Activated T-helper 17 cell treated with anti-CD3 and anti-CD28 coated beads, Interleukin-2, amount 50 U/mL, for 72 hours (primary cell): ENCODE measurements at places on chromosomes 12 and 14.

DNA sequence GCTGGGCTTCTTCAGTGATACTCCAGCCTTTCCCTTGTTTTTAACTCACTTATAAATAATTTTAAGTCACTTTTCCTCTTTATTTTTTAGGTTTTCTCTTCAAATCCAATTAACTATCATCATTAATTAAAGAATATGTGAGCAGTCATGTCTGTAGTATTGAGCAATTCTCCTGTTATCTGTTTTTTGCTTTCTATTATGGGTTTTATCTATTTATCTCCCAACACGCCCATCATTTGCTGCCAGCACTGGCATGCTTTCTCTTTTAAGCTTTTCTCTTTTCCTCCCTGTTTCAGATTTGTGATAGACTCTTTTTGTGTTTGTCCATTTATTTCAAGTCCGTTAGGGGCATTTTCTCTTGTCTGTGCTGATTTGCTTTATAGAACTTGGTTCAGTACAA lies 72.3 kb downstream of the CRADD start:
- no peak for ATAC-seq

DNA sequence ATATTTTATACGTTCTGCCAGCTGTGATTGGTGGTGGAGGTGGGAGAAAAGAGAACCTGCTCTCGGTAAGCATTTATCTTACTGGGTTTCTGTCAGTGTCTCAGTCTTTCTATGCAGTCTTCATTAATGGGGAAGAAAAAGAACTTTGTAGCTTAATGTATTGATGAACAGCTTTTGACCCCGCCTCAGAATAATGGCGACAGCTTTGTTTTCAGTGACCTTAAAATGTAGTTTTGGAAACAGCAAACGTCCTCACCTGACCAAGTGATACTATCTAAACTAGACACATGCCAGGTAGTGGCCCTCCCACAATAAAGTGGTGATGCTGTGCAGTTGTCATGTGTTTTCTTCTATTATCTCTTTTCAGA lies 1.4 kb downstream of the DACT1 start:
- ATAC-seq, result no peak

GRCh38 chr12:6888360-6888759 lies 15.3 kb upstream of the SPSB2 start:
- ATAC-seq, result no peak

- ATAC-seq, result no peak
Observed at GRCh38 chr12:71007781-71008404, 87.4 kb upstream of the PTPRR start.

DNA sequence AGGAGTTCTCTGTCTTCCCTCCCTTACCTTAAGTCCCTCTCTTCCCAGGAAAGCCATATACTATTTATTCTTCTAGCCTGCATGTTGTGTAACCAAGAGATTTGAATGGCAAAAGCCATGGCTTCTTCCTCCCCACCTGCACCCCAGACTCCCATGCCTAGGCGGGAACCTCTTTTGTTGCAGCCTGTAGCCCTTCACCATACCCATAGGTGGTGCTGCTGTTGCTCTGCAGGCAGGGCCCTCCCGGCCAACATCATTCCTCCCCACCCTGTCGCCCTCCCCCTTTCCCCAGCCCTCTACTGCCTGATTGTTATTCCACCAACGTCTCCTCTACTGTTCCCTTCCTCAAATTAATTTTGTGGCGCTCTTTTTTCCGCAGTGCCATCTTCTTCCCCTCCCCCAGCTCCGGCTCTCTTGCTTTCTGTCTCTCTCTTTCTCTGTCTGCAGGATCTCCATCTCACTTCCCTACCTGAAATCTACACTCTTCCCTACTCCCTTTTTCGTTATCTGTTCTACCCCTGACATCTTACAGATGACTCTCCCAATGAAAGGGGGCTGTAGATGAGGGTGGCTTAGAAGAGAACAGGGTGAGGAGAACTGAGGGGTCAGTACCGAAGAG lies 13.8 kb downstream of the NGDN start:
- ATAC-seq, result no peak

DNA sequence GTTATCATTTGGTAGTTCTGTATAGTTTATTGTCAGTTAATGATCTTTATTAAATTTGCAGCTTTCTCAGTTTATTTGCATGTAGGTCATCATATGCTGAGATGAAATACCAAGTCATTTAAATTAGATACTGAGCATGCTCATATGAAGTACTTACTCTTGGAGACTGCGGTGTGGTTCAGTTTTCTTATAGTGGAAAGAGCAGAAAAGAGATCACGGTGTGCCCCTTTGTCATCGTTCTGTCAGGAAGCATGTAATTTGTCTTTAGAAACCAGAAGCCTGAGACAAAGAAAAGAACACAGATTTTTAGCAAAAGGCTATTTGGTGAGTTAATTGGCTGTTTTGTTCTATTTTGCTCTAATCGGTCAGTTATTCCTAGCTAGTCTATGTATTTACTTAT lies 75.6 kb downstream of the PLEKHA5 start:
- ATAC-seq, result no peak

GRCh38 chr14:77906446-77906845 lies 106.5 kb downstream of the ADCK1 start:
- ATAC-seq, result no peak

GRCh38 chr14:77103951-77104350 lies 5.9 kb downstream of the CIPC start:
- no peak for ATAC-seq

DNA sequence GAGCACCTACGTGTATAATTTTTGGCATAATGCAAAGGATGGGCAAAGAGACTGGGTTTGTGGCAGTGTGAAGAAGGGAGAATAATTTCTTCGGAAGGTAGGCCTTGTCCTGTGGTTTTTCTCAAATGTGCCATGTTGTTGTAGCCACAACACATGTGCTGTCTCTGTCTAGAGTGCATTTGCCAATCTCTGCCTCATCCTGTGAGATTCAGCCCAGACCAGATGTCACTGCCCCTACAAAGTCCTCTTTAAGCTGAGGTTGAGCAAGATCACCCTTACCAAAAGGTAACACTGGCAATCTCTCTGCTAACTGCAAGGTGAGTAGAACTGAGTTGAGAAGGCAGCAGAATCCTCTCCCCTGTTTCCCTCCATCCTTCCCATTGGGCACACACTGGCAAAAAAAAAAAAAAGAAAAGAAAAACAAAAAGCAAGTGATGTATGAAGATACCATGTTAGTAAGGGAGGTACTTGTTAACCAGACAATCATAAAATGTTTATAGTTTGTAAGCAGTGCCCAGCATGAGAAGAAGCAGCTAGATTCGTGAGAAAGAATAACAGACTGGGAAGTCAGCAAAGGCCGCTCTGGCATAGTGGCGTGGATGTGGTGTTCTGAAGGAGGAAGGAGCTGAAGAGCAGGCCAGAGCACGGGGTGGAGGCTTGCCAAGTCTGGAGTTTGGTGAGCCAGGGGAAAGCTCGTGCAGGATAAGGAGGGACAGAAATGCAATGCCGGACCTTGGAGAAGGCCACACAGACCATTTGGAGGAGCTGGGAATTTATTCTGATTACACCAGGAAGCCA lies 18.9 kb downstream of the DYRK2 start:
- no peak for ATAC-seq

- no peak for ATAC-seq
Observed at GRCh38 chr14:104690861-104691455, 1.5 kb downstream of the INF2 start.

DNA sequence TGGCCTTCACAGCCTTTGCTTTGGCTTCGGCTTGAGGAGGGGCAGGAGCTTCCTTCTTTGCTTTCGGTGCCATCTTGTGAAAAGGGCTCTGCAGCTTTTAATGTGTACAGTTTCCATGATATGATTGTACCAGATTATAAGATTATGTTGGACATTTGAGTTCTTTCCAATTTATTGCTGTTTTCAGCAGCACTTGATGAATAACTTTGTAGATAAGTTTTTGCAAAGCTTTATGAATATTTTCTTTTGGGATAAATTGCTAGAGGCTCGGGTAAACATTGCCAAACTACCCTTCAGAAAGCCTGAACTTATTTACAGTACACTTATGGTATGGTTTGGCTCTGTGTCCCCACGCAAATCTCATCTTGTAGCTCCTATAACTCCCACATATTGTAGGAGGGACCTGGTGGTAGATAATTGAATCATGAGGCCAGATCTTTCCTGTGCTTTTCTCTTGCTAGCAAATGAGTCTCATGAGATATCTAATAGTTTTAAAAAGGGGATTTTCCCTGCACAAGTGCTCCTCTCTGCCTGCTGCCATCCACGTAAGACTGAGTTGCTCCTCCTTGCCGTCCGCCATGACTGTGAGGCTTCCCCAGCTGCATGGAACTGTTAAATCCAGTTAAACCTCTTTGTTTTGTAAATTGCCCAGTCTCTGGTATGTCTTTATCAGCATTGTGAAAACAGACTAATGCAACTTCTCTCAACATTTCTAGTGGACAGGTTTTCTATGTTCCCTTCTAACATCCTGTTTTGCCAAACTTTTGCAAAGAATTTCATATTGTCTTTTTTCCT lies 70.4 kb downstream of the RCOR1 start:
- no peak for ATAC-seq
